Chondrocyte (in vitro differentiated cells): ENCODE measurements at places on chromosomes 6 and 20.

DNA sequence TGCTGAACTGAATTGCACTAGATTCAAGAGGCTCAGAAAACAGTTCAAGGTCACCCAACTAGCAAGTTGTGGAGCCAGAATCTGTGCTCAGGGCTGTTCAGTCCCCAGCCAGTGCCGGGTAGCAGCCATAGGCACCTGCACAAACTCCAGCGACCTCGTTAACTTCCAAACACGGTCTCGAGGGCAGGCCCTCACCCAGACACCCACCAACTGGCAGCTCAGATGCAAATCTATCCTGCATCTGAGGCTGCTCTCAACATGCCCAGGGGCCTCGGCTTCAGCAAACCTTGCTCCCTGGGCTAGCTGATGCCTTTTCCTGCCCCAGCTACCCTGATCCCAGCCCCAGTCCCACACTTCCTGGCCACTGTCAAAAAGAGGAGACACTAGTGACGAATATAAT is 3.7 kb downstream of the JPH2 start:
- no peak for DNase-seq

- DNase-seq, result no peak
These were observed 11.1 kb upstream of the ADTRP start for GRCh38 chr6:11789744-11790143.

- DNase-seq, result no peak
These were observed 853.8 kb downstream of the MAFB start for GRCh38 chr20:39835130-39835842.

- no peak for DNase-seq
These were observed 34.2 kb upstream of the BTN3A2 start for GRCh38 chr6:26330859-26331217.

GRCh38 chr6:145964948-145965366 is 799 bp upstream of the SHPRH start:
- no peak for DNase-seq

- DNase-seq, result no peak
These were observed 33.3 kb downstream of the GABRR2 start for GRCh38 chr6:89281779-89282246.

GRCh38 chr6:144543006-144543871 is 258.1 kb downstream of the UTRN start:
- DNase-seq, result no peak

GRCh38 chr6:23213651-23214050 is 644.3 kb downstream of the HDGFL1 start:
- no peak for DNase-seq

DNA sequence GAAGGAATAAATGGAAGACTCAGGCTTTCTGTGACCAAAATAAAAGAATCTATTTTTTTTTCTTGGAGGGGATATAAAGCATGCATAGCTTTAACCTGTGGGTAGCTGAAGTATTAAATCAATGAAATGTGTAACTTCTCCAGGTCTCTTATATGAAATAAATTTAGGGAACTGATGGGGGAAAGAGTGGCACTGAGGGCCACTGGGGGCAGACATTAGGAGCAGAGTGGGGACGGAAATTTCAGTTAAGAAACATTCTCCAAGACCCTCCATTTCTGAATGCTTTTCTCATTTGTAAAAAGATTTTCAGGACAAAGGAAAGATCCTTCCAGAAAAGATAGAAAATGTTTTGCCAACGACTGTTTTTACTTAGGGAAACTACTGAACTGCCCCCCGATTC is 131.0 kb downstream of the GPX5 start:
- DNase-seq, result no peak

DNA sequence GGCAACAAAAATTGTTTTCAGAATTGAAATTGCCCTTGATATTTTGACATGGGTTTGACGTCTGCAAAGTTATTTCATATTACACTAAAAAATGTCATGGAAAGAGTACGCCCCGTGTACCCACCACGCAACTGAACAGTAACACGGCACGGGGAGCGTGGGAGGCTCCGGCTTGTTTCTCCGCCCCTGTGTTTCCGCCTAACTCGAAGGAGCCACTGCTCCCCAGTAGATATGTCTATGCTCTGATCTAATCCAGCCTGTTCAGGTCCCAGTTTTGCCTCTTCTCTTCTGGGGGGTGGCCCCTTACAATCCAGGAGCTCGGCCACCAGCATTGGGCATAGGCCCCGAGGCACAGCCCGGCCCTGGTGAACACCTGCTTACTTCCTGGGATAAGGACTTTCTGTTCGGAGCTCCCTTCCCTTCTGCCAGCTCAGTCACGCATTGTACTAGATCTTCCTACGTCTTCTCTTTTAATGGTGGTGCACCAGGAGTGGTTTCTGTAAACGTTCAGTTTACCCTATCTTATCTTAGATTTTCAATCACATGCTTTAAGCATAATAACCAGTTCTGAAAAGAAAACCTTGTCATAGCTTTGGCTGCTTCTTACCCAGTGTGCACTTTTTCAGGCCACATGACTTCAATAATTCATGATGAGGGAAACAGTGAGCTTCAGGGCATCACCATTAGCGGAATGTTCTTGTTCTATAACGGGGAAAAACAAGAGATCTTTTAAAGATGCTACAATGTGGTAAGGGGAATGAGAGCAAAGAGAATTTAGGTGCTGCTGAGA is 43.9 kb upstream of the EXOC2 start:
- DNase-seq, result no peak

- DNase-seq, result no peak
These were observed 9.8 kb upstream of the TASP1 start for GRCh38 chr20:13648291-13649228.

DNA sequence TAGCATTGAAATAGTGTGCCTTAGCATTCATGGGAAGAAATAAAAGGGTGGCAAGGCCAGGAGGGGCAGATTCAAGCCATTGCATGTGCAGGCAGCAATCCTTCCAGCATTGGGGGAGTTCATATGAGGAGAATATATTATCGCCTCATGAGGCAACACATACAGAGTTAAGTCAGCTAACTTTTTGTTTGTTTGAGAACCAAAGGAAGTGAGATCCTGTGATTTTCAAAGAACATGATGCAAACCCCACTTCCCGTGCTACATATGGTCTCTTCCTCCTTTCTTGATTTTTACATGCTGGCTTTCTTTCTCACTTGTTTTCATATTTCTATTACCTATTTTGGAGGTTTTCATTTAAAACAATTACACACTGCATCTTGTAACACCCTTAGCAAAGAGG is 579.7 kb upstream of the ARID1B start:
- no peak for DNase-seq

GRCh38 chr6:99521633-99522151 is 6.5 kb upstream of the USP45 start:
- no peak for DNase-seq

DNA sequence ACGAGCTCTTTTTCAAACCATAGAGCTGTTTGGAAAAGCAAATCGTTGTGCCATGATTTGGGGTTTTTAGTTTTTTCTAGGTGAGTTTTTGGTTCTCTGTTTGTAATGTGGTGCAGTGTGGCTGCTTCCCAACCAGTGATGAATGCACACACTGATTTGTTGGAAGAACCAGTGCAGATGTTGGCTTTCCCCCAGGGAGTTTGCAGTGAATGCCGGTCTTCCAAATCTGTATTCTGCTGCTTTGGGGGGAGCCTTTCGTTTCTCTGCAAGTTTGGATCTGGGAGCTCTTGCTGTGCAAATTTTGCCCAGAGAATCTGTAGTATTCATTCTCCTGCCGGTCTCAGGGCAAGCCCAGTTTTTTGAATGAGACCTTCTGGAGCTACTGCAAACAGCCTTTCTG is 14.5 kb downstream of the HECA start:
- no peak for DNase-seq

DNA sequence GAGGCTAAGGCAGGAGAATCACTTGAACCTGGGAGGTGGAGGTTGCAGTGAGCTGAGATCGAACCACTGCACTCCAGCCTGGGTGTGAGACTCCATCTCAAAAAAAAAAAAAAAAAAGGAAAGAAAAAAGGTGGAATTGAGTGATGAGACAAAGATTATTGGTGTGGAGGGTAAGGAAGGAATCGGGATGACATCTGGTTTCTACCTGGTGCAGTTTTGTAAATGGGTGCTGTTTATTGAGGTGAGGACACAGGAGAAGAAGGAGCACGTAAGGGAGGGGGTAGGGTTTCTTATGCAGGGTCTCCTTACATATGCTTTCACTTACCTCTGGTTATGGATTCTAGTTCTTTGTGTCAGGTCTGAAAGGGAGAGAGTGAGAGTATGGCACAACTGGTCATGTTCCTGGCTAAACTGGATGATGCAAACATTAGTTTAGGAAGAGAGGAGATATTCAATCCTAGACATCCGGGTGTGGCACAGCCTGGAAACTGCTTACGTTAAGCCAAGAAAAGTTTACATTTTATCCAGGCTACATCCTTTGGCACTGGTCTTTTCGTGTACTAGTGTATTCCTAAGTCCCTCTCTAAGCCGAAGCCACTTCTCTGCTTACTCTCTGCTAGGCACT is 5.4 kb downstream of the RALY start:
- no peak for DNase-seq

- no peak for DNase-seq
These were observed 92.2 kb upstream of the RSPO3 start for GRCh38 chr6:127026247-127026646.

DNA sequence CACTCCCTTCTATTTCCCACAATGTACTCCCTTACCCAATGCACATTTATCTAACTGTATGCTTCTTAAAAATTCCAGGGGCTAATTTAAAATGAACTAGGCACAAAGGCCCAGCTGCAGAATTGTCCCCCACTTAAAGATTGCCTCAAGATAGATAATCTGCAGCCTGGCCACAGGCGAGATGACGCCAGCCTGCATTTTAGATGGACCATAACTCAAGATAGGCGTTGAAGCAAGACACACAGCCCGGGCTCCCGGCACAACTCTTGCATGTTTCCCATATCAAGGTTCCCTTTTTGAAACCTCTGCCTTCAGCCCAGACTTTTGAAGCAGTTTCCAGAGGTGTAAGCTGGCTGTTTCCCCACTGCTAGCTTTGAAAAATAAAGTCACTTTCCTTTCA is 3.2 kb upstream of the REPS1 start:
- DNase-seq, result no peak

DNA sequence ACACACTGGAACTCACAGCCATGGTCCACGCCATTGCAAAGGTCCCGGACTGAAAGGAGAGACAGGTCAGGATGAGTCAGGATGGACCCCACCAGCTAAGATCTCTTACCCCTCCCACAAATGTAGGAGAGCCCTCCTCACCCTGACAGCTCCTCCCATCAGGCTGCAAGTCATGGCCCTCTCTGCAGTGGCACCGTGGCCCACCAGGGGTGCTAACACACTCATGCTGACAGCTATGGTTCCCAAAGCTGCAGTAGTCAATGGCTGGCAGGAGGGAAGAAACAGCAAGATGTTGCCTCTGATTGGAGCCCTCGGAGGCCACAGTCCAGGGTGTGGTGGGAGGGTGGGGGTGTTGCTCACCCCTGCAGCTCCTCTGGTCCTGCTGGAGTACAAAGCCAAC is 5.7 kb upstream of the RBPJL start:
- DNase-seq, result no peak

GRCh38 chr6:96716221-96716620 is 121.1 kb downstream of the GPR63 start:
- no peak for DNase-seq

DNA sequence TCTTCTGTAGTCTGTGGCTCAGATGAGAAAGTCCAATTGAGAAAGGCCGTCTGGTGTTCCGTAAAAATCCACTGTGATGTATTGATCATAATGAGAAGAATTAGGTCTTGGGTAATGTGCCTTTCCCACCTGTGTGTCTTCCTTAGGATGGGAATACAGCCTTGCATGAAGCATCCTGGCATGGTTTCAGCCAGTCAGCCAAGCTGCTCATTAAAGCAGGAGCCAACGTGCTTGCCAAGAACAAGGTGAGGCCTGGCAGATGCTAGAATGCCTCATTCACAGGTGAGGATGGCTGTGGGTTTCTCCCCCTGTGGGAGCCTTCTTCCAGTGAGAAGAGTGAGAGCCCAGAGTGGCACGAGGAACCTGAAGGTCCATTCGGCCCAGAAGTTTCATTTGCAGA is 32.7 kb downstream of the LYRM2 start:
- no peak for DNase-seq

- DNase-seq, result no peak
These were observed 206.7 kb downstream of the CLIC5 start for GRCh38 chr6:45808917-45809316.

GRCh38 chr20:35910254-35910653 is 44.0 kb downstream of the SCAND1 start:
- no peak for DNase-seq
